ENCODE measurements at places on chromosomes 5 and 9.
A peak's percentile ranks its signal among the peaks of the same experiment; 100 is the strongest.

DNA sequence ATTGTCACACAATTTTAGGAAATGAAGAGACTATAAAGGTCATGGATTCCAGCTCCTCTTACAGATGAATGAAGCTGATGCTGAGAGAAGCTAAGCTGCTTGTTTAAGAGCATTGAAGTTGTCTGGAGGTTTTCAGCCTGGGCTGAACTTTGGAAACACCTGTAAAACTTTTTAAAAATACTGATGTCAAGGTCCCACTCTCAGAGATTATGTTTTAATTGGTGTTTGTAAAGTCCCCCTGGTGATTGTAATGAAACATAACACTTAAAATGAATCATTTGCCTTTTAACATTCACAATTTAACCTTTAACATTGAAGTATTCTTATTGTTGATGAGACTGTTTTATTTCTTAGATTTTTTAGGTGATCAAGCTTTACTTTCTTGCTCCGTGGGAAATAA is 16.4 kb downstream of the RAD23B start:
- DNase-seq: peak; percentile 10

DNA sequence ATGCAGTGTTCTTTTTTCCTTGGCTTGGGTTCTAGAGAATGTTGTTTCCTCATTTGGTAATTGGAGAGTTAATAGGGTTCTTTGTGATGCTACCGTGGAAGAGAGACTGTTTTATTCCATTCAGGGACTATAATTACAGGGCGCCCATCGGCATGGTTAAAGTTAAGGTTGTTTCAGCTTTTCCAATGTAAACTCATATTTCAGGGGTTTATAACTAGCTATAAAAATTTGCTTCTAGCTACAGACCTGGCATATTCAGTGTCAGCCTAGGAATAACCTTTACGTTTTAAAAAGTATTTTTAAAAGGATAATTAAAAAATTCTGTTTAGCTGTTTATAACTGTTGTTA is 99.1 kb downstream of the AOPEP start:
- DNase-seq: no peak

- no peak for DNase-seq
These were observed 14.7 kb upstream of the ADAMTS19 start for GRCh38 chr5:129445379-129445778.

DNA sequence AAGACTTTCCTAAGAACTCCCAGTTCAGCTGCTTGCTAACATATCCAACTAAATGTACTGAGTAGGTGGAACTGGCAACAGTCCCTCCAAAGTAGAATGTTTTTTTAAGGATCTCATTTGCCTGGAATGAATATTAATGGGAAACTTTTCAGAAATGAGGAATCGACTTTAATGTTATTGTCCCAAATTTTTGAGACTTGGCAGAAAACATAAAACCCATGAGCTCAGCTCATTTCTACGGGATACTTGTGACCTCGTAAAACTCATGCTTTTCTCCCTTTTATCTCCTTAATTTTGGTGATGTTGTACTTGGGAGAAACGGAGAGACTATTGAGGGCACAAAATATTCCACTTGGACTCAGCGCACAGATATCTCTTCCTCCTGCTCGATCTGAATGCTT is 296.8 kb downstream of the EBF1 start:
- DNase-seq: peak; percentile 56

- DNase-seq: peak; percentile 29
These were observed 111.0 kb downstream of the DPYSL3 start for GRCh38 chr5:147398860-147399259.

DNA sequence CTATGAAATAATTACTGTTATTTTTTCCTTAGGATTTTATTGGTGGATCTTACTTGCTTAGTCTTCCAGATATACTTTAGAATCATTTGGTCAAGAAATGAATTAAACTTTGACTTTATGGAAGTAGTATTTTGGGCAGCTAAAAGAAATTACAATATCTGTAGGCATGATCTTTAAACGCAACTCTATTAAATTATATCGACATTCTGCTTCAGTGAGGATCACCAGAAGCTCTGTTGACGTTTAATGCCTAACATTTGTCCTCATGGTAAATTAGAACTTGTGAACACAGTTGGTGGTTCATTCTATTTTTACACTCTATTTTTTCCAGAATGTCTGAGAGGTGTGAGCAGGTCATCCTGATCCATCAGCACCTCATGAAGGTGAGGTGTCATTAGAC is 211.6 kb downstream of the TMEM167A start:
- no peak for DNase-seq

DNA sequence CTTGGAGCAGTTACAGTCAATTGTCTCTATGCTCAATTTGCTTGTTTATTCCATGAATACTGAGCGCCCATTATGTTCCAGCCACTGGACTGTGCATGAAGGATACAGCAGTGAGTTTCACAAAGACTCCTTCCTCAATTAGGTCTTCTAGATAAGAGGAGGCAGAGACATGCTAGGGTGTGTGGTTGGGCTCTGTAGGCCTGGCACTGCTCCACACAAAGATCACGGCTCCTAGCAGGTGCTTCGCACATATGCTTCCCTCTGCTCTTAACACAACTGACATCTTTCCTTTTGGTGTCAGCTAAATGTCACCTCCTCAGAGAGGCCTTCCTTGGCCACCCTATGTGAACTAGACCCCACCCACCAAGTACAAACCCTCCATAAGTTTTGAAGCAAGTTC is 10.9 kb downstream of the IL12B start:
- DNase-seq: no peak

- DNase-seq: no peak
These were observed 7.0 kb downstream of the MAMDC4 start for GRCh38 chr9:136858844-136859757.

GRCh38 chr9:16281707-16282106 is 588.8 kb downstream of the BNC2 start:
- DNase-seq: no peak

DNA sequence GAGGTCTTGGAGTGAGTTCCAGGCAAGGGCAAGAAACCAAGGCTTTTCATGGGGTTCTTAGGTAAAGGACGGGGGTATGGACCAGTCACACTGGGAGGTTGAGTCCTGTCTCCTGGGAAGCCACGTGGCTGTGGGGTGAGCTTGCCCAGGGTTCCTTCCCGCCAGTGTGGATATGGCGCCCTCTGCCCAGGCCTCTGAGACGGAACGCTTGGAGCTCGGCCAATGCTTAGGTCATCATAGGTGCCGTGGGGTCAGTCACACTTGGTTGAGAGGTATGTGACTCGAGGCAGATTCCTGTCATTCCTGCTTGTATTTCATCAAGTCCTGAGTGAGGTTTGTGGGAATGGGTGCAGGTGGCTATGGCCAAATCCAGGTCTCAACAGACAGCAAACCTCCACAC is 46.2 kb downstream of the TENT4A start:
- no peak for DNase-seq

DNA sequence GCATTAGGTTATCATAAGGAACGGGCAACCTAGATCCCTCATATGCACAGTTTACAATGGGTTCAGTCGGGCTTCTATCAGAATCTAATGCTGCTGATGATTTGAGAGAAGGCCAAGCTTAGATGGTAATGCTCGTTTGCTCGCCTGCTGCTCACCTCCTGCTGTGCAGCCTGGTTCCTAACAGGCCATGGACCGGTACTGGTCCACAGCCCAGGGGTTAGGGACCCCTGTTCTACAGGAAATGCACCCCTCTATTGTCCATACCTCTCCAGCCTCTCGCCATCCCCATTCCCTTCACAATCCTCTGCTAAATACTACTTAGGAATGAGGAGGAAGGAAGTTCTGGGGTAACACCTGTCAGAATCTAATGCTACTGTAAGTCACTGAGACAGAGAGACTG is 75.1 kb downstream of the OXCT1 start:
- DNase-seq: no peak

GRCh38 chr5:31478901-31479300 is 53.0 kb downstream of the DROSHA start:
- DNase-seq: no peak

GRCh38 chr9:34962546-34962945 is 4.5 kb downstream of the PHF24 start:
- no peak for DNase-seq

- no peak for DNase-seq
These were observed 239.5 kb upstream of the MAP3K1 start for GRCh38 chr5:56575821-56576220.

DNA sequence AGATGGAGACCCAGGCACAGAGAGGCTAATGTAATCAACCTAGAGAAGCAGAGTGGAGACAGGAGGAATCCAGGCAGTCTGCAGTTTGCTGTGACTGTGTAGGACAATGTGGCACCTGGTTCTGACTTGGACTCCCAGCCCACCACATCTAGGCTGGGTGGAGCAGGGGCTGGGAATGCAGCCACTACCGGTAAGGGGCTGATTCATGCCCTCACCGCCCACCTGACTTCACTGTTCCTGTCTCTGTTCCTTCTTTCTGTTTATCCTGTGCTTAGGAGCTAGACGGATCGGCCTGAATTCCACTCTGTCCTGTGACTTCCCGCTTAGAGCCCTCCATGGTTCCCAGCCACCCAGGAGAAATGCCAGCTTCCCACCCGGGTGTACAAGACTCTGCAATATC is 2.6 kb downstream of the PDLIM4 start:
- no peak for DNase-seq

- no peak for DNase-seq
These were observed 273.5 kb upstream of the IRX2 start for GRCh38 chr5:3024976-3025375.

GRCh38 chr9:15513335-15513734 is 2.6 kb upstream of the PSIP1 start:
- DNase-seq: no peak

DNA sequence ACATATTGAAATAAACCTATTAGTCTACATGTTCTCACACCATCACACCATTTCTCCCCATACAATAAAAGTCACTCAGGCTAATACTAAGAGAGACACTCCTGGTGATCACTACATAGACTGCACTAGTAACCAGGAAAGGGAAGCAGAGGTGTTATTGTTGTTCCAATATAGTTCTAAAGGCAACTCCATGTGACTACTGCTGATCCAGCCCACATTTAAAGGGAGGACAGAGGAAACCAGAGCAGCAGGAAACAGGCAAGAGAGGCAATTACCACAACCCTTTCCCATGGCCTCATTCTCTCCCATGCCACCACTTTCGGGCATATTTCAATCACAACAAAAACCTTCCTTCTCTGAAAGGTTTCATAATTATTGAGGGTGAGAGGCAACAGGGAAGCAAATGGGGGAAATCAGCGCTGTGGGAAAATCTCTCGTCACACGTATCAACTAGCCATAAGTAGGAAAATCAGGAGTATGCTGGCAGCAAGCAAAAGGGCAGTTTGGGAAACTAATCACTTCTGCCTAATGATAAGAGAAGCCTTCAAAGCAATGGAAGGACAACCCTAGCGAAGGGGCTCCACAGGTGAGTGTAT is 1.8 kb downstream of the UBAP2 start:
- no peak for DNase-seq

DNA sequence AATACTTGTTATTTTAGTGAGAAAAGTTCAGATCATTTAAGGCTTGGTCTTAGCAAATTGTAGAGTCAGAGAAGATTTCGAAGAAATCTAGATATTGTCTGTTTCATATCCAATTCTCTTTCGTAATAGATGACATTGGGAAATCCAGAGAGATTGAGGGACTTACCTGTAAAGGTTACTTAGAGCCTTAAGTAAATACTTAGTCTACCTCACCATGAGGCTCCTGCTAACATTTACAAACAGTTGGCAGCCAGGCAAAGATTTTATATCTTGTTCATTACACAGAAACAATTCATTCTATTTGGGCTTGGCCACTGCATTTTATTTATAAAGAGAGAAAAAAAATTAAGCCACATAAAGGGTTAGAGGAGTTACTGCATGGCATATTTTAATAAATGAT is 70.3 kb downstream of the FGF10 start:
- no peak for DNase-seq

DNA sequence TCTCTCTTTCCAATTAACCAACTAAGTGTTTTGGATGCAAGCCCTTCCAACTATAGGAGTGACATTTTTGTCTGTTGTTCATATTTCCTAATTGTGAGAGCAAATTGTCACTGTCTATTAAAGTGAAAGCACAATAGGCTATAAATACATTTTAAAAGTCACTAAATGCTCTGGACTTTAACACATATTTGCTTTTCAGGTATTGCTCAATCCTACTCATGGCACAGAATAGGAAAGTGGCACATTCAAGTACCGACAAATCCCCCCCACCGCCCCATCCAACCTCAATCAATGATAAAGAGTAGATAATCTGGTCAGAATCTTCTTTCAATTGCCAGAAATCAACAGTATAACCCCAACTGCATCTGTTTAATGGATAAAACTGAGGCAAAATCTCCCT is 419.8 kb downstream of the PLK2 start:
- no peak for DNase-seq

DNA sequence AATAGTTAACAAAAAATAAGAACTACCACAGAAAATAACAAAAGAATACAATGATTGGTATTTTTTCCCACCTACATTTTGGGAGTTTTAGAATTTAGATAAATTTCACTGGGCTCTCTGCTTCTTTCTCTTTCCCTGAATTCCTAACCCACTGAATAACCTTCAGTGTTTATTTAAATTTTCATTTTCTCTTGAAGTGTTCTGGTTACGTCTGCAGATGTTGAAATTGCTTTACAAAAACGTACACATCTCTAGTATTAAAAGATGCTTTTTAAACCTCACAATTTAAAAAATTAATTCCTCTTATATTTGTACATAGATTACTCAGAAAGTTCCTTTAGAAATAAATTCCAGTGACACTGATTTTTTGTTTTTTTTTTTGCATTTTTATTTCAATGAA is 158.7 kb upstream of the TUT7 start:
- DNase-seq: no peak

DNA sequence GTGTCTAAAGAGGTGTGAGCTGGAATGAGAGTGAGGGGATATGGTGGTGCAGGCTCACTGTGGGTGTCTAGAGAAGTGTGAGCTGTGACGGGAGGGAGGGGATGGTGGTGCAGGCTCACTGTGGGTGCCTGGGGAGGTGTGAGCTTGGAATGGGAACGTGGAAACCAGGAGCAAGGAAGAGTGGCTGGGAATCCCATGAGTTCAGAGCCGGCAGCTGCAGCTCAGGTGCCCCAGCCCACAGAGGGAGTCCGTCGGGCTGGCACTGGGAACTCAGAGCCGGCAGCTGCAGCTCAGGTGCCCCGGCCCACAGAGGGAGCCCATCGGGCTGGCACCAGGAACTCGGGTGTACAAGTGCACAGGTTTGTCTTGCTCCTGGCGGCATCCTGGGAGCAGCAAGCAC is 45.6 kb downstream of the IRX2 start:
- DNase-seq: no peak

DNA sequence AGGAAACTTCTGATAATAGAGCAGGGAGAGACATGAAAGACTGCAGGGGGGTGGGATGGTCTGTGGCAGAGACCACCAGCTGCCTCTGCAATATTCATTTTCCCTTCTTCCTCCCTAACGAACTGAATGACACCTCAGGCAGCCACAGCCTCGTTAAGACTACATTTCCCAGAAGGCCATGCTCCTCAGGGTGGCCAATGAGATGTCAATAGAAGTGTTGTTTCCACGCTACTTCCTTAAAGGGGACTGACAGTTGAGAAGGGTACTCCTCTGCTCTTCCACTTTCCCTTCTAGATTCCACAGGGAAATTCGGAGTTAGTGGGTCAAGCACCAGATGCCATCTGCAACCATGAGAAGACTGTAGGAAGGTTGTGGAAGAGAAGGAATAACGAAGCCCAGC is 52.0 kb upstream of the DAPK1 start:
- peak; percentile 71 for DNase-seq

All from eye (tissue), 1 donor.